ENCODE measurements at places on chromosomes 3 and 15.

GRCh38 chr3:94234177-94234788 is 171.4 kb downstream of the NSUN3 start:
- DNase-seq, result peak; percentile 40

DNA sequence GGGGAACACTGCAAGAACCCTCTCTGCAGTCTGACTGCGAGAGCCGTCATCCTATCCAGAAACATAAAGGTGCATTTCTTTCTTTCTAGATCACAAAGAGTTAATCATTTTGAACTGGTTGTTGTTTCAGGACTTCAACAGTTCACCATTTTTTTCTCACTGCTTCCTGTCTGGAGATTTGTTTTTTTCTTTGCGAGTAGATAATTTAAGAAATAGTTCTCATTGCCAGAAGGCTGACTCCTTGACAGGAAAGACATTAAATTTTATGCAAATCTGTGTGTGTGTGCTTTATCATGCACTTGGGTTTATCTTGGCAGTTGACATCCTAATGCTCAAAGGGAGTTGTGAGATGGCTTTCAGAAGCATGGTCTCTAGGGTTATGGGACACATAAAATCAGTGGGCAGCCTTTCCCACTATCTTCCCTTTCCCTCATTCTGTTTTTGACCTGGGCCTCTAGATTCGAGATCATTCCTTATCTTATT is 123.5 kb upstream of the TBL1XR1 start:
- DNase-seq, result no peak

DNA sequence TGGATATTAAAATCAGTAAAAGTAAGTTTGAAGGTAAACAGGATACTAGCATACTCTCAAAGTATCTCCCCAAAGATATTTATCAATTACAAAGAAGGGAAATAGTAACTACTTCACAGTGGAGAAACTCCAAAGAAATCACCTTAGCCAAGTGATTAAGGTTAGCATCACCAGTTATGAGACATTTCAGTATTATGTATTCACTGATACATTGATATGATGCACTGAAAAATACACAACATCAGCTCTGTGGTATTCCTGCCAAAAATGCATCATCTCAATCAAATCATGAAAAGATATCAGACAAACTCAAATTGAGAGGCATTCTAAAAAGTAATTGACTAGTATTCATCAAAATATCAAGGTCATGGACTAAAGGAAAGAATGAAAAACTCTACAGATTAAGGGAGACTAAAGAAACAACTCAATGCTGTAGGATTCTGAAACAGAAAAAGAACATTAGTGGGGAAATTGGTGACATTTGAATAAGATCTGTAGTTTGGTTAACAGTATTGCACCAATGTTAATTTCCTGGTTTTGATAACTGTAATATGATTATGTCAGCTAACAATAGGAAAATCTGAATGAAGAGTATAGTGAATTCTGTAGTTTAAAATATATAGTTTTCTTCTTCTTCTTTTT is 215.4 kb downstream of the UACA start:
- no peak for DNase-seq

DNA sequence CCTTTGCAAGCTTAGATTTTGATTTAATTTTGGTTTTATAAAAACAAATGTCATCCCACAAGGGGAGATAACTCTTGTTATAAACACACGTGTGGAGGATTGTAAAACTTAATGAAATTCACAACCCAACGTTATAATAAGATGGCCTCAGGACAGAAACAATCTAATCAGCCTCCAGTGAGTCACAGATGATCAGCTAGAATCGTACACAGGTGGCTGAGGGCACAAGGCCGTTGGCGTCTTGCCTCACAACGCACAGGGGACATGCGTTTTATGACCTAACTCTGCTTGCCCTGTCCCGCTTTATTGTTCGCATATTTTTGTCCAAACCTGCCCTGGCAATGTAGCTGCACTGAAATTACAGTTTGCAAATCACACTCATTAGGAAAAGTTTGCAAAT is 121.9 kb upstream of the PDZRN3 start:
- DNase-seq, result no peak

- DNase-seq, result no peak
These were observed 1.3 kb upstream of the DPP8 start for GRCh38 chr15:65518633-65519285.

DNA sequence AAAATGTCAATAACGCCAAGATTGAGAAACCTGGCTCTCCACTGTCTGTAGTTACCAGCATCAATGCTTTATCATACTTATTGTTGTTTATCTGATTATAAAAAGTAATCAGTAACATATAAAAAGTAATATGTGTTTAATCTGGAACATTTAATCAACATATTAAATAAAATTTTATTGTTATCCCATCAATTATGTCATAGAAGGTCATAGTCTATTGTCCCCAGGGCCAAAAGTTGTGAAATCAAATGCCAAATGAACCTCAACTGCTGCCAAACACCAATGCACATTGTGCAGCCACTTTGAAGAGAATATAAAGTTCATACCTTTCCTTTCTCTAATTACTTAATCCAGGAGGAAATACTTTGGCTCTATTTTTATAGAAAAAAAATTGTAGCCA is 106.6 kb downstream of the EOMES start:
- no peak for DNase-seq
